ENCODE measurements at places on chromosomes 7 and 10.

GRCh38 chr7:20222219-20222828 lies 5.1 kb upstream of the MACC1 start:
- DNase-seq = no peak

DNA sequence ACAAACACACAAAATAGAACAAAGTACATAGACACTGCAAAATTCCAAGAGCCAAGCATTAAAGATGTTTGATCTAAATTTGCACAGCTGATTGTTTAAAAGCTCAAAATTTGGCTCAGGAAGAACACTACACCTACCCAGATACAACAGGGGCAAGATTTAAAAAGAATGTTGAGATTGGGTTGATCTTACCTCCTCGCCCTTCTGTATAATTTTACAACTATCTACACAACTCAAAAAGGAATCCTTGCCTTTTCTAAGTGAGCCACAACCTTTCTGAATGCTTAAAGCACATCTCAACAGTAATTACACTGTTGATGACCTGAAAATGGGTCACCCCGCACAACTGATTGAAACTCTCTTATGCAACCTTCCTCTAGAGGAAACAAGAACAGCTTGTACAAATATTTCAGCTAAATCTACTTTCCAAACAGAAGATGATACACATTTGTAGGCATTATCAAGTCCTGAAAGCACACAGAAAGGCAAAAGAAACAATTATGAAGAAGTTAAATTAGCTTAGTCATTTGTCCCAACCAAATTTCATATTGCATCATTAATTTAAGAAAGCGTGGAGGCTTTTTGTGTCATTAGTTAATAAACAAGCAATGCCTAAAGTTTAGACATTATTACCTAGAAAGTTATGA lies 75.5 kb downstream of the UBE2H start:
- no peak for DNase-seq

DNA sequence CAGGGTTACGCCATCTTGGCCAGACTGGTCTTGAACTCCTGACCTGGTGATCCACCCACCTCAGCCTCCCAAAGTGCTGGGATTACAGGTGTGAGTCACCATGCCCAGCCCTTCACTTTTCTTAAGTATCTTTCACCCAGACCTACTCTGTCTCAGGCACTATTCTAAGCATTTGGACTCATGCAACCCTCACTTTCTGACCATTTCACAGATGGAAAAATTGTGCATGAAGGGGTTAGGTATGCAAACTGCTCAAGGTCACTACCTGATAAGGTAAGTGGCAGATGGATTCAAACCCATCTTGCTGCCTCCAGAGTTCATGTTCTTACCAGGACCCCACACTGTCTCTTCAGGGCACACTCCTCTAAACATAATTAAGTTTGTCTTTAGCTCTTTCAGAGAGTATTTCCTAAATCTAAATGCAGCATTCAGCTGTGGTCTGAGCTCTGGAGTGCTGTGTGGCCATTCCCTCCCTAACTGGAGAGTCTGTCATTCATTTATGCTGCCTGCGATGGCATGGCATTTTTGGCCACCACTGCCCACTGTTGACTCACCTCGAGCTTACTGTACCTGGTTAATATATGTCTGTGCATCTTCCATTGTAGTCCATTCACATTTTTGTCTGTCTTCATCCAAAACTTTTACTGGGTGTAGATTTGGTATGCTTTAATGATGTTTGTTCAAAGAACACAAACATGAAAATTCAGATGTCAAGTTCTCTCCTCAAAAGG lies 88.4 kb downstream of the CCDC71L start:
- DNase-seq = no peak

DNA sequence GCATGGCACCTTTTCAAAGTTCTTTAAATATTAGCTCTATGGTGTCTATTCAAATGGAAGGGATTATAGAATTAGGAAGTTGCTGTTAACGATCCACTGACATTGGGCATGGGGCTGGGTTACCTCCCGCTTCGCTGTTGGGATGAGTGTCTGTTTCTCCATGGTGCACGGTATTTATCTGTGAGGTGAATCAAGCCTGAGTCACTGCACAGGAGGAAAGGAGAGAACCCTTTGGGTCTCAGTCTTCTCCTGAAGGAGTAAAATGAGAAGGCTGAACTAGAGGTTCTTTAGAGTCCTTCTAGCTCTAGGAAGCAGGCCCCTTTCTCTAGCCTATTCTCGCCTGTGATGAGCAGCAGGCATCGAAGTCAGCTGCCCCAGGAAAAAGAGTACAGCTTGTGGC lies 7.3 kb downstream of the JCAD start:
- DNase-seq = no peak

DNA sequence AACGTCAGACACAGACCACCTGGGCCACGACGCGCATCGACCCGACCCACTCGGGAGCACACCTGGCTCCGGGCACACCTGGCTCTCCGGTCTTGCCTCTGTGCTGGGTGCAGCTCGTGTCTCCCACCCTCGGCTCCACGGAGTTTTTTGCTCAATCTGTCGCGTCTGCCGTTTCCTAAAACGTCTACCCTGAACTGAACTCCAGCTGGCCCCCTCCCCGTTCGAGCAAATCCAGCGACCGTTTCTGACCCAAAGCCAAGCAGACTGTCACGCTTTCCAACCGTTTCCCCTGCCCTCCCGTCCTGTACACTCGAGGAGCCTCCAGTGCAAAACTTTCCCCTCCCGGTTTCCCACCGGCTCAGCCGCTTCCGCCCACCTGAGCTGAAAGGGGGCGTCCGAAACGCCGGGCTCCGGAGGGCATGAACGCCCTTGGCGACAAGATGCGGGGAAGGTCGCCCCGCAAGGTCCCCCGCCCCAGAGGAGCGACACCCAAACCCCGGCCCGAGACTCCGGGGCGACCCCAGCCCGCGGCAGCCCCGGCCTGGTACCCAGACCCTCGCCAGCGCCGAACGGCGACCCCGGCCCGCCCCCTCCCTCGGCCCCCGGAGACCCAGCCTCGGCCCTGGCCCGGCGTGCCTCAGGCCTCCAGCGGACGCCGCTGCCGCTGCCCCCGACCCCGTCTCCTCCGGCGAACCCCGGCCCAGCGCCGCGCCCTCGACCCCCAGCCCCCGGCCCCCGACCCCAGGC lies 557 bp downstream of the CYTH3 start:
- DNase-seq = no peak

- no peak for DNase-seq
Measured at GRCh38 chr10:69406302-69406811, 10.4 kb downstream of the TACR2 start.

DNA sequence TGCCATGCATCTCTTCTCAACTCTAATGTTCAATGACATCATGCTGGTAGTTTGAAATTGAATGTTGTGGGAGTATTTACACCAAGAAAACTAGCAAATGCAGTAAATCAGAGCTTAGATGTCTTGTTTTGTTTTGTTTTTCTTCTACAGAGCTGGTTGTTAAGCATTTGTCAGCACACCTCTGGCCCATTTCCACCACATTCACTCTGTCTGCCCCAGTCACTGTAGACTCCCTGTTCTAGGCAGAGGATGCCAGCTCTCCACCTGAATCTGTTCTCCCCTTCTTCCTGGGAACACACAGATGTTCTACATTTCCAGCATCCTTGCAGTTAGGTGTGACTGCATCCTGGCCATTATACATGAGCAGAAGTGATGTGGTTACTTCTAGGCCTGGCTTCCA lies 4.1 kb upstream of the ARHGAP22 start:
- DNase-seq = no peak

- DNase-seq = no peak
Measured at GRCh38 chr7:41051062-41051461, 651.8 kb downstream of the INHBA start.

- no peak for DNase-seq
Measured at GRCh38 chr10:28201410-28202400, 101.2 kb downstream of the MPP7 start.

DNA sequence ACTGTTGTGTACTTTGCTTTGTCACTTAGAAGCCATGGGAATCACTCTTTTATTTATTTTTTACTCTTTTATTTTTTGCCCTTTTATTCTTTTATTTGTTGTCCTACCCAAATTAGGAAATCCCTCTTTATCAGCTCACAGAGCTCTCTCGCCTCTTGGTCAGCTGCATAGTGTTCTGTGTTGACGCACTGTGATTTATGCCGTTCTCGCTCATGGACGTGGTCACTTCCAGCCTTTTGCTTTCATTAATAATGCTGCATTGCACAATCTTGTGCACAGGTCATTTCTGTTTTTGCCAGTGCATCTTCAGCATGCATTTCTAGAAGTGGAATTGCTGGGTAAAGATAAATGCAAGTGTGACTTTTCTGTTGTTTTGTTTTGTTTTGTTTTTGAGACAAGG lies 42.3 kb downstream of the FBH1 start:
- DNase-seq = no peak

GRCh38 chr7:64951250-64951848 lies 39.5 kb downstream of the ZNF117 start:
- DNase-seq = no peak

DNA sequence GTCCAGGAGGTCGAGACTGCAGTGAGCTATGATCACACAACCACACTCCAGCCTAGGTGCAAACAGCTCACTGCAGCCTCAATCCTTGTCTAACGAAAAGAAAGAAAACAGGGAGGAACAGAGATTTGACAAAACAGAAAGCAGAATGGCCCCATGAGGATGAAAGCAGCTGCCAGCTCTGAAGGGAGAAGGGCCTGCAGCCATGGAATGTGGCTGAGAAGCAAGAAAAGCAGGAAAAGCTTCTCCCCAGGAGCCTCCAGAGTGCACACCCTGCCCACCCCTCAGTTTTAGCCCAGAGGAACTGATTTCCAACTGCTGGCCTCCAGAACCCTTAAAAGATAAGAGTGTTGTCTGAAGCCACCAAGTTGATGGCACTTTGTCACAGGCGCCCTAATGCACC lies 13.0 kb downstream of the ESYT2 start:
- no peak for DNase-seq

GRCh38 chr10:118153287-118153686 lies 106.5 kb upstream of the RAB11FIP2 start:
- DNase-seq = no peak

DNA sequence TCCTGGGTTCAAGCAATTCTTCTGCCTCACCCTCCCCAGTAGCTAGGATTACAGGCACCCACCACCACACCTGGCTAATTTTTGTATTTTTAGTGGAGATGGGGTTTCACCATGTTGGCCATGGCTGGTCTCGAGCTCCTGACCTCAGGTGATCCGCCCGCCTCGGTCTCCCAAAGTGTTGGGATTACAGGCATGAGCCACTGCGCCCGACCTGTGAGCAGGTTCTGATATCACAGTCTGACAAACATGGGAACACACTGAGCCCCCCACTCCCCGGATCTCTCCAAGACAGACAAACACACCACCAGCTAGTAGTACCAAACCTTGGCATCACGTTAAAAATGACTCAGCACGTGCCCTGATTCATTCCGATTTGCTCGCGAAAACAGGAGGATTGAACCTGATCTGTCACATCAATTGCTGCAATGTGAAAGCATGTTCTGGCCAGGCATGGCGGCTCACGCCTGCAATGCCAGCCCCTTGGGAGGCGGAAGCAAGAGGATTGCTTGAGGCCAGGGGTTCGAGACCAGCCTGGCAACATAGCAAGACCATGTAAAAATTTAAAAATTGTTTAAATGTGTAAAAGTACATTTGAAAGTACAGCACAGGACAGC lies 106.5 kb downstream of the SMURF1 start:
- DNase-seq = no peak

GRCh38 chr7:70356787-70357328 lies 758.6 kb downstream of the AUTS2 start:
- no peak for DNase-seq

- no peak for DNase-seq
Measured at GRCh38 chr10:79101560-79102497, 33.1 kb downstream of the ZMIZ1 start.

GRCh38 chr7:24135003-24135817 lies 148.8 kb upstream of the NPY start:
- no peak for DNase-seq

GRCh38 chr10:92419740-92420545 lies 129.0 kb downstream of the MARCHF5 start:
- no peak for DNase-seq

All from hypothalamus (tissue), 51 donors.